NCI-H1105 (cell line): ENCODE measurements at places on chromosomes 11 and 22.

DNA sequence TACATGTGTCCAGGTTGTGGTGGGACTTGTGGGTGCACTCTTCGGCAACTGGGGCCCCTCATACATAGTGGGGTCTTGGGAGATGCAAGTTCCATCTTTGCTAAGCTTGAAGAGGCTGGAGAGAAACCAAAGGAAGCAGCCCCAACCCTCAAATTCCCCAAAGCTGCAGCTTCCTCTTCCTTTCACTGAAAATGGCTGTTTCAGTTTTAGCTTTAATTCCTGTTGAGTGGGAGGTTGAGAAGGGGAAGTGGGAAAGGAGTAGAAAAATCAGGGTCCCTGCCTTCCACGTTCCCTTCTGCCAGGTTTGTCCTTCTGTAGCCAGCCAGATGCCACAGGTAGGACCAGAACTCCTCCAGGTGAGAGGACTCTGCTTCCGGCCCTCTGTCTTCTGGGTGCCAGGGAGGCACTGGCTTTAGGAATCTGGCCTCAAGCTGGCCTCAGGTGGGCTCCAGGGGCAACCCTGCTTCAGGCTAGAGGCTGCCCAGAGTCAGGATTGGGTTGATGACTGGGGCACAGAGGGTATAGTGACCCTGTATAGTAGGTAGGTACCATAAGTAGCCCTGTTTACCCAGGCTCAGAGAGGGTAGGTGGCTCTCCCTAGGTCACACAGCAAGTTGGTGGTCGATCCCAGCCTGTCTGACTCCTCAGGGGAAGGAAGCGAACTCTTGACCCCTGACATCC is 16.2 kb downstream of the P2RY6 start:
- no peak for DNase-seq

DNA sequence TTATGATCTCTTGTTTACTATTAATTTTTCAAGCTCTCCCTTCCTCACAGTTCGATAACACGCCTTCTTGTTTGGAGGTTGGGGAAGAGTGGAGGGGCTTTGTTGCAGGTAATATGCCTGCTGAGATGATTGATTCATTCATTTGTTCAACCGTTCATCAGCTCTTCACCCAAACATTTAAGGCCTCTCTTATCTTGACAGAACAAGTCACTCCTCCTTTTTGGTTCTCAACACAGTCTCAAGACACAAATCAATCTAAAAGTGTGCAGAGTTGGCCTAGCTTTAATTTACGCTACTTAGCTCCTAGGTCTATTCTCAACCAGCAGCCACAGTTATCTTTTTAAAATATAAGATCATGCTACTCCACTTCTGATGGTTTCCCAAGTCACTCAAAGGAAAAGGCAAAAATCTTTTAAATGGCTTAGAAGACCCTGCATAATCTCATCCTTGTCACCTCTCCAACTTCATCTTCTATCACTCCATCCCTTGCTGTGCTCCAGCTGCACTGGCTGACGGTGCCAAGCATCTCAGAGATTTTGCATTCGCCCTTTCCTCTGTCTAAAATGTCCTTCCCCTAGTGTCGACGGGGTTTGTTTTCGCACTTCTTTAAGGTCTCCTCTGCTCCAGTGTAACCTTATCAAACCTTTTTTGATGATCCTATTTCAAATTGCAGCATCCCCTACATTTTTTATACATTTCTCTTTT is 60.3 kb downstream of the AMBRA1 start:
- no peak for DNase-seq

GRCh38 chr22:38352436-38352835 is 35.2 kb upstream of the CSNK1E start:
- no peak for DNase-seq

GRCh38 chr11:1120532-1121330 is 37.0 kb upstream of the MUC5AC start:
- DNase-seq = no peak

DNA sequence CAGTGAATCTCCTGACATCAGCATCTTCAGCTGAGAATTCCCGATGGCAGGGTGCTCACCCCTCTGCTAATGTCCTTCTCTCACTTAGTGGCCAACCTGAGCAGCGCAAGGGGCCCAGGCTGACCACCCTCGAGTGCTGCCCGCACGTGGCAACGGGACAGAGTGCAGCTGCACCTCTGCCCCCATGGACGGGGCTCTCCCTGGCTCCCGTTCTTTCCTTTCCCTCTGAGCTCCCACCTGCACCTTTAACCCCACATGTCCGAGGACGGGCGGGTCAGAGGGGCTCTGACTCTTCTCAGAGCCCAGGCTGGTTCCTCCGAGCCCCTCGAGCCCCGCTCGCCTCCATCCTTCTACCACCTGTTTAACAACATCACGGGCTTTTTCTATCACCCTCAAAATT is 19.8 kb downstream of the MOB2 start:
- DNase-seq = no peak

- DNase-seq = no peak
These were observed 25.4 kb downstream of the LARGE2 start for GRCh38 chr11:45947885-45948284.

GRCh38 chr11:133835593-133836548 is 9.4 kb downstream of the SPATA19 start:
- DNase-seq = no peak

GRCh38 chr11:1438967-1439330 is 47.6 kb downstream of the MOB2 start:
- DNase-seq = no peak

GRCh38 chr11:11660363-11660740 is 38.5 kb upstream of the GALNT18 start:
- DNase-seq = no peak

DNA sequence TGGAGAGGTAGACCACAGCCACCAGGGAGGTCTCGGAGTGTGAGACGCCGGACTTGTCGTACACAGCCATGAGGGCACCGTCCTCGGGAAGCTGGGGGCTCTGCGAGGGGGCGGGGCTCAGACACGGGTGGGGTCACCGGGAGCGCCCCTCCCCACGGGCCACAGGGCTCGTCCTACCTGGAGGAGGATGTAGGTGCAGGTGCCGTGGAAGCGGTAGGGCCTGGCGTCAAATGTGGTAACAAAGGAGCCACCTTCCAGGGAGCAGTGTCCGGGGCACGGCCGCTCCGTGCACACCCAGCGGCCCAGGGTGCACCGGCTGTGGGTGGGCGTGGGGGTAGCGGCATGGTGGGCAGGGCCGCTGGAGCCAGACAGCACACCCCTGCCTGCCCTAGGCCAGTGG is 7.5 kb downstream of the MUC6 start:
- DNase-seq = no peak

DNA sequence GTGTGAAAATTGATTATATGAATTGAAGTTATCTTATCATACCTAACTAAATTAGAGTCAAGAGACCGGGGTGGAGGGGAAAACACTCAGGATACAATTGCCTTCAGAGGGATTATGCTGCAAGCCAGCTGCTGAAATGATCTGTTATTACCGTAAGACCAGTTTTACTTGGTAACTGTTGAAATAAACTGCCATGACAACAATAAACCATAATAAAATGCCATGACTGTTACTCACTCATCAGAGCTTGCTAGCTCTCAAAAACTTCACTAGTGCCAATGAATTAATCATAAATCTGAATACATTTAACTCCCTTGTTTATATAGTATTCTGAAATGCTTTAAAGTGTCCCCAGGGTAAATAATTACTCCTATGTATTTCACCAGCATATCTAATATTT is 68.2 kb downstream of the CASP12 start:
- DNase-seq = no peak

DNA sequence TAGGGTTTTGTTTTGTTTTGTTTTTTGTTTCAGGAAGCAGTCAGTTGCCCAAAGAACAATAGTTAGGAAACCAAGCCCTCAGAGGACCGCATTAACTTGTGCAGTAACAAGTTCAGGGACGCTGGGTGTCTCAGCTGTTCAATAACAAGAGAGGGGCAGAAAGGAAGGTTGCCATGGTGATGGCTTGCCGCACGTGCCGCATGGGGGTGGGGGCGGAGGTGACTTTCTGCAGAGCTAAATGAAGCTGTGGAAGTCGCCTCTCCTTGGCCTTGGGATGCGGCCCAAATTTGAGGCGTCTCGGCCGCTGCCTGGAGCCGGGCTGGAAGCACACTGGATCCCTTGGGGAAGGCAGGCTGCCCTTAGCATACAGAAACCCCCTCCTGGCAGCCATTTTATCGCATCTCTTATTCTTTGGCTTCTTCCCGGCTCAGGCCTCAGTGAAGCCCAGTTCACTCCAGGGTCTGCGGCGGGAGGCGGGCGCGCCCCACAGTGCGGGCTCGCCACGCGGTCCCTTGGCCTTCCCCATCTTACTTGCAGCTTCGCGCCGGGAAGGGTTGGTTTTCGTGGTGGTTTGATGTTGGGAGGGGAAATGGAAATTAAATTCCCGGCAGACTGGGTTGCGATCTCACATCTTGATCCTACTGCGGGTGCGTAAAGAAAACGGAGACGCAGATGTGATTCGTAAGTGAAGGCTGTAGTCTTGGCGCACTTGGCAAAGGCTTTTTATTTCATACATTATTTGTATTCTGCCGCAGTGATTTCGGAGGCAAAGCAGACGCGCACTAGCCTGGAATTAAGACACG is 94.3 kb downstream of the SLC17A6 start:
- peak; percentile 81 for DNase-seq

- DNase-seq = no peak
These were observed 8.8 kb upstream of the DNAL4 start for GRCh38 chr22:38802671-38803121.

DNA sequence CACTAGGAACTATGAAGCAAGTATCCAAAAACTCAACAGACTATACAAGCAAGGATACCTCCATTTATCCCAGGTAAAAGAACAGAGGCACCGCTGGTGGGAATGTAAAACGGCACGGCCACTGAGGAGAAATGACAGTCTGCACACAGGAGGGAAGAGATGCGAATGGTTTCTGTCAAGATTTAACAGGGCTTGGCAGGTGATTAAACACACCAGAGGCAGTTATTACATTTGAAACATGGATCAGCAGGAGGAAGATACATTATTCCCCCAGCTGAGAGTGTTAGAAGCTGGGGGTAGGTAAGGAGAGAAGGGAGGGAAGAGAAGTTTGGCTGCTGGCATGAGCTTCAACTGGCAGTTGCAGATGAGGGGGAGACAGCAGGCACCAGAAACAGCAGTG is 30.2 kb downstream of the ATP6V1E1 start:
- DNase-seq = no peak

GRCh38 chr22:41238570-41239442 is 1.9 kb downstream of the CHADL start:
- DNase-seq = no peak

GRCh38 chr11:85423794-85424193 is 203.3 kb downstream of the DLG2 start:
- DNase-seq = no peak

DNA sequence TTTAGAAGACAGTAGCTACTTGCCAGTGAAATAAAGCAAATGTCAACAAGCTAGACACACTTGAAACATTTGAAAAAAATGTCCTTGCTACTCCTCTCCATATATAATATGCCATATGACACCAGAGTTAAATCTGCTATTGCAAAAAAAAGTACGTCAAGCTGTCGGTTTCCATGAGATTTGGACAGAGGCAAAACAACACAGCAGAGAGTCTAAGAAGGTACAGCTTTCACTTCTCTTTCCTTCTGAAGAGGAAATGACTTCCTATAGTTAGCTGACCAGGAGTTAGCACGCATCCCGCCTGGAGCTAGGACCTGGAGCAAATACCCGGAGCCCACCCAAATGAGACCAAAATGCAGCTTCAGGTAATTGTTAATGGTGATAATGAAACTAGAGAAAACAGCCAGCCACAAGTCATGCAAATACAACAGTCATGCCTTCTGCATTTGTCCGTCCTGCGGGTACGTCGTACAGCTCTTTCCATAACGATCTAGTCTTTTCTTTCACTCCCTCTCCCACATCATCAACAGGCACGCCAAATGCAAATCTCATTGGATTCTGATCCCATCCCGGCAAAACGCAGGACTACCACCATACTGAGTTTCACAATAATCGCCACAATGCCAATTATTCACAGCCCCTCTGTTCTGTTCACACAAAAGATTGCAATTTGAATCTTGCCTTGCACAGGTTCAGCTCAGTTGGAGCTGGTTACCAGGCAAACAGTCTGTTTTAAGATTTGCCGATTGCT is 395.0 kb upstream of the CCDC90B start:
- peak; percentile 48 for DNase-seq

DNA sequence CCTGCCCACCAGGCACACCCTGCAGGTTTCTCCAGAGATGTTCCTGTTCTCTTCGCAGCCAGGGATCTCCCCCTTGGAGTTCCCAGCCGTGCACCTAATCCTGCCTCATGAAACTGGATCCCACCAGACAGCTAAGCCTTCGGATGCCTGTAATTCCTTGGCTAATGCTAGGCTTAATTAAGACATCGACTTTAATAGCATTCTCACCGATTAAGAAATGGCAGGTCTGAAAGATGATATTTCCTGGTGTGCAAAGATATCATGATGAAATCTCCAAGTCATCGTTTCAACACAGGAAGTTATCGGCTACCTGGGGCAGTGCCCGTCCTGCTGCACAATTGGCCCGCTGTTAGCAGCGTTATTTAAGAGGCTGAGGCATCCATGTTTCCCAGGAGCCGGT is 41.5 kb upstream of the CCND1 start:
- no peak for DNase-seq

GRCh38 chr22:47443836-47444745 is 681.6 kb downstream of the TBC1D22A start:
- no peak for DNase-seq

DNA sequence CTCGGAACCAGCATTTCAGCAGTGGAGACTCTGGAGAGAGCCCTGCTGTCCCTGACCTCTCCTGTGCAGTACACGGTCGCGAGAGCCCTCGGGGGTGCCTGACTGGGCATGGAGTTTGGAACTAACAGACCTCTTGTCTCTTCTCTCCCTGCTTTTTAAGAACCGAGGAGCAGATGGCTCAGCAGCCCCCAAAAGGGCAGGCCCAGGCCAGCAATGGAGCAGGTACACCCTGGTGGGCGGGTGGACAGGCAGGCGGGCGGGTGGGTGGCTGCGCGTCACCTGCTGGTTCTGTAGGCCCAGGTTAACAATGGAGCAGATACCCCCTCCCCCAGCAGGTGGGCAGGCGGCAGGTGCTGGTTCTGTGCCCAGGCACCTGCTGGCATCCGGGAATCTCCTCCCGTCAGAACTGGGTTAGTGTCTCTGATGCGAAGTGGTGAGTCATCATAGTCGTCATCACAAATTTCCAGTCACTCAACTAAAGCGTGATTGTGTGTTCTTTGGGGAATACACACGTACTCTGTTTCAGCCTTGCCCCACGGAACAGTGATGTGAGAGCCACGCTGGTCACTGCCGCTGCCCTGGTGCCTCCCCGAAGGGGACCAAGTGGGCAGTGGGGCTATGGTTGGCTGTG is 41.1 kb downstream of the GRAMD4 start:
- DNase-seq = peak; percentile 77

DNA sequence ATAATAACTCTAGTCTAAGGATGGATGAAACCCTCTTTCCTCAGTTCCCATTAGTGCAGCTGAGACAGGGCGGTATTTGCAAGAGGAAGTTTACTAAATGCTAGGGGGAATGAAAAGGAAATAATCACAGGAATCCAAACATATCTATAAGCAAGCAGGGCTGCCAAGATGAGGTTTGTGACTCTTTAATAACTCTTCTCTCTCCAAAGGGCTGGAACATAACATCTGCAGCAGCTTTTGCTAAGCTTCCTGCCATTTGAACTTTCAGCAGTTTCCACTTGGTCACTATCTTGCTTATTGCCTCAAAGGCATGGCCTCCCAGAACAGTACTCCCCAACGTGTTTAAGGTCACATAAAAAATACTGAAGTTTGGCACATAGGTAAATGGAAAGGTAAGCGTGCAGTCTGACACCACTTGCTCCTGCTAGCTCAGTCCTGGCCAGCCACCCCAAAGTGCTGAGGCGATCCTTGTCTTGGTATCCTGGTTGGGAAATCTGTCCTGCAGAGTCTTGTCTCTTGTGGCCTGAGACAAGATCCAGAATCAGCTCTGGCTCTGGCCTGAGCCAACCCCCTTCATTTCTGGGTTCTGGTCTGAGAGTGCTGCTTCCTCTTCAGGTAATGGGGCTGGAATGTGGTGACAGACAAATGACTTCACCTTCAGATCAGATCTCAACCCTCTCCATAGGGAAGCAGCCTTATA is 81.8 kb downstream of the KCNC1 start:
- no peak for DNase-seq
